Ovary (tissue), 10 donors: ENCODE measurements at places on chromosomes 11 and 22. TPM values are rescaled to one million over a fixed set of nuclear protein-coding genes. Genes with fewer than 3 reads are reported as not detected.
A peak's percentile ranks its signal among the peaks of the same experiment; 100 is the strongest.

DNA sequence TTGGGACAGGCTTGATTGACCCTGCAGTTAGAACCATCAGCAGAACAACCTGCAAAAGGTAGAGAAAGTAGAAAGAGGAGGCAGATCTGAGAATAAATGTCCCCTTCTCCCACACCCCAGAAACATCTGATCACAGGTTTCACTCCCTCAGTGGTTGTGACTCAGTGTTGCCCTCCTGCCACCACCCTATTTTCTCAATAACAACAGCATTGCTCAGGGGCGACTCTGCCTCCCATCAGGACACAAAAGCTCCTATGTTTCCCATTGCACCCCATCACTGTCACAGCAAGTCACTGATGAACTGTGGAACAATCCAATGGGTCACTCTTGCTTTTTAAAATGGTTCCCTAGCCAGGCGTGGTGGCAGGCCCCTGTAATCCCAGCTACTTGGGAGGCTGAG is 110.2 kb downstream of the RASSF10 start:
- no peak for DNase-seq
- H3K4me1 ChIP-seq, result no peaks in the 10 kb centered on the region
- no peaks in the 10 kb centered on the region for H3K36me3 ChIP-seq
- H3K27ac ChIP-seq, result no peak overlapping the region
- no peaks in the 10 kb centered on the region for H3K27me3 ChIP-seq
- H3K4me3 ChIP-seq, result no peak overlapping the region

DNA sequence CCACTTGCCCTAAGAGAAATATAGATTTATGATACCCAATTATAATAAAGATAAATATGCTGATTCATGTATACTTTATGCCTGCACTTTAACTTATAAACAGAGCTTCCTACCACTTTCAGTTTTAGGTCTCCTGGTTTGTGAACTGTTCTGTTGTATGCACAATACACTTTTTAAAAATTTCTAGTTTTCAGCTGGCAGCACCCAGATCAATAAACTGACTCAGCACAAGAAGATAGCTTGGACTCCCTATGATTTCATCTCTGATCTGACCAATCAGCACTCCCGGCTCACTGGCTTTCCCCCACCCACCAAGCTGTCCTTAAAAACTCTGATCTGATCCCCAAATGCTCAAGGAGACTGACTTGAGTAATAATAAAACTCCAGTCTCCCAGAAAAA is 33.5 kb upstream of the FAM181B start:
- H3K27ac ChIP-seq, result no peak overlapping the region
- H3K4me1 ChIP-seq, result no peaks in the 10 kb centered on the region
- H3K36me3 ChIP-seq, result no peaks in the 10 kb centered on the region
- H3K27me3 ChIP-seq, result no peaks in the 10 kb centered on the region

DNA sequence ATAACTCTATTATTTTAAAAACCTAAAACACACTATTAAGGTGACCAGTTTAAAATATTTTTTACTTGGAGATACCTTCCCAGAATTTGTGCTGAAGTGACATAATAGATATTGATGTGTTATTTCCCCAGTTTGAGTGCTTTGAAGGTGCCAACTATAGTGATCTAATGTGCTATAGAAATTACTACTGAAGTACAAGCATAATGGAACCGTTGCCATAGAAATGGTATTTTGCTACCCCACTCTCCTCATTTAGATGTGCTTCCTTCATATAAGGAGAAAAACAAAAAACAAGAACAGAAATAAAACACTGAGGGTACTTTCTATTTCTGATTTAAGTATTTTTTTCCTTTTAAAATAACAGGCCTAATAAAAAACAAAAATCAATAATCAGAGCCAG is 19.2 kb downstream of the DDI1 start:
- no peak overlapping the region for H3K4me3 ChIP-seq
- no peak for DNase-seq
- H3K36me3 ChIP-seq, result no peaks in the 10 kb centered on the region
- H3K27me3 ChIP-seq, result no peaks in the 10 kb centered on the region

DNA sequence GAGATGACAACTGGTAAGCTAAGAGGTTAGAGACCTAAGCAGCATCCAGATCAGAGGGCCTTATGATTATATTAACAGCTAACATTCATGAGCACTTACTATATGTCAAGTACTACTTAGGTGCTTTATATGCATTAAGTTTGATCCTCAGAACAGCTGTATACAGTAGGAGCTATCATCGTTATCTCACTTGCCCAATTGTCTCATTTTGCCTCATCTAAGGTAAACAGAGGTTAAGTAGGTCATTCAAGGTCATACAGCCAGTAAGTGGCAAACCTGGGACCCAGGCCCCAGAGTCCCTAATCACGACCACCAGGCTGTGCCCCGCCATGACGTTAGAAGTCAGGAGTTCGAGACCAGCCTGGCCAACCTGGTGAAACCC is 4.6 kb upstream of the POLR3H start:
- DNase-seq, result no peak
- no peaks in the 10 kb centered on the region for H3K4me1 ChIP-seq
- no peaks in the 10 kb centered on the region for H3K36me3 ChIP-seq
- H3K27ac ChIP-seq, result no peak overlapping the region
- no peaks in the 10 kb centered on the region for H3K27me3 ChIP-seq
- no peak overlapping the region for H3K4me3 ChIP-seq

GRCh38 chr11:2516276-2517015 is 71.6 kb downstream of the KCNQ1 start:
- H3K4me1 ChIP-seq, result no peaks in the 10 kb centered on the region
- H3K27me3 ChIP-seq, result no peaks in the 10 kb centered on the region
- no peaks in the 10 kb centered on the region for H3K36me3 ChIP-seq
- DNase-seq, result no peak
- no peak overlapping the region for H3K27ac ChIP-seq

DNA sequence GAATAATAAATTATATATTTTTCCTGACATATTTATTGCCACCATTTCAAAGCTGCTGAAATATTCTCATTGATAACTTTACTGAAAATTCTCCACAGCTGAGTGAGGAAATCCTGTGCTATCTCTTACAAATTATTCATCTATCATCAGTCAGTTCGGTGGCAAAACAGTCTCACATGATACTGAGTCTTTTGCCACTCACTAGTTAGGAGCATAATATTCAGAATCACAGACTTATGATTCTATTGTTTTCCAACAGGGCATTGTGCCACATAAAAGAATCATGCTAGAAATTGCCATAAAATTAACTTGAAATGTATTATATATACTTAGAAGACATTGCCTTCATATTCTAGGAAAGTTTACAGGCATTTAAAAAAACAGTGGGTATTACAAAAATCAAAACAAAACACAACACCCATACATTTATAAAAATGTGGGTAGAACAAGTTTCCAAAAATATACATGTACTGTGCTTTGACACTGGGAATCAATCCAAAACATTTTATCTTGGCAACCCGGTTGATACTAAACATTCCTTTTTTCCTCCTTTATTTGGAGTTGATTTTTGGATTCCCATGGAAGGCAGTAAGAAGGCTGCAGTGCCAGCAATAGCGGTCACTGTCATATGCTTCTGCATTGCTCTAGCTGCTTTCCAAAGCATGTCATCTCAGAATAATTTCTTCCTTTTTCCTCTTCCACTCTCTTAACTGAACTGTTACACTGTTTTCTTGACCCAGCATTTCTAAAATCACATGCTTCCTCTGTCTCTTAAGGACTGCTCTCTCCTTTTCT is 42.5 kb downstream of the ATG16L2 start:
- H3K4me1 ChIP-seq, result peaks cover 5% of the 10 kb centered on the region
- no peaks in the 10 kb centered on the region for H3K36me3 ChIP-seq
- H3K27me3 ChIP-seq, result no peaks in the 10 kb centered on the region
- DNase-seq, result no peak
- no peak overlapping the region for H3K4me3 ChIP-seq

DNA sequence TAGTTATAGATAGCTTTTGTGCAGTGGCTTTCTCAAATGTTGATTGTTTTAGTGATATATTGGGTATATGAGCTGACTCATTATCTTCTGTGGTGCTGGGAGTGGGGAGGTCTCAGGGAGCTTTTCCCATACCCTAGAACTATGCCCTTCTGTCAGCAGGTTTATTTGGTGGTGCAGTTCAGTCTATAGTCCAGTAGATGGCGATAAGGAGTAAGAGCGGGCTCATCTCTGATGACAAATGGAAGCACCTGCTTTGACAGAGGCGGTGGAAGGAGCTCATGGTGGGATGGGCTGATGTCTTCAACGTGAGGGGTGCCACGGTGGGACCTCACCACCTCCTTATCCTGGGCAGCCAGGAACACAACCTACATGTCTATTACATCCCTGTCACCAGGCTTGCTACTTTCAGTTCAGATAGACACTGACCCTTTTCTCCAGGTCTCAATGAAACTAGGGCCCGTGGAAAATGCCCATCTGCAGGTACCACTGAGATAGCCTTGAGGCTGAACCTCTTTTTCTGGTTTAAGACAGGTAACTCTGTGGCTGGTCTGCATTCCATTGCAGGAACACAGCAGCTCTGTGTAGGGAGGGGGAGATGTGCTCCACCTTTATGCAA is 13.0 kb upstream of the OR6A2 start:
- no peaks in the 10 kb centered on the region for H3K36me3 ChIP-seq
- no peak for DNase-seq
- H3K27ac ChIP-seq, result no peak overlapping the region
- H3K4me1 ChIP-seq, result no peaks in the 10 kb centered on the region

DNA sequence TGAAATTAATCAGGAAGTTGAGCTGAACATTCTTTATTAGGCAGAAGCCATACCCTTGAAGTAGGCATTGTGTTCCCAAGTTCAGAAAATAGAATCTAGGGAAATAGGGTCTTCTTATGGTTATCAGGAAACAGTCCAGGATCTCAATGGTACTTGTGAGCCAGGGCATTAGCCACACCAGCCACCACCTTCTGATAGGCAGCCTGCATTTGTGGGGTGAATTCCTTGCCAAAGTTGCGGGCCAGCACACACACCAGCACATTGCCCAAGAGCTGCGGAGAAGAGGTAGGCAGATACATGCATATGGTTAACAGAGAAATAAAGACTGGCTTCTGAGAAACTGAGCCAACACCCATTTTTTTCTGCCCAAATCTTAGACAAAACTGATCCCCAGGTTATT is 1.5 kb downstream of the HBD start:
- H3K27ac ChIP-seq, result no peak overlapping the region
- DNase-seq, result no peak
- H3K27me3 ChIP-seq, result no peaks in the 10 kb centered on the region
- no peaks in the 10 kb centered on the region for H3K36me3 ChIP-seq
- no peaks in the 10 kb centered on the region for H3K4me1 ChIP-seq

GRCh38 chr11:44893308-44893822 is 57.3 kb downstream of the TP53I11 start:
- DNase-seq, result peak; percentile 71
- no peaks in the 10 kb centered on the region for H3K36me3 ChIP-seq
- no peak overlapping the region for H3K4me3 ChIP-seq
- peak overlapping the region; percentile 54 for H3K27ac ChIP-seq

NFAM1 gene
- 1.8 TPM for total RNA-seq

HBB gene
- total RNA-seq, result 393 TPM

PIH1D2 gene
- 2.4 TPM for total RNA-seq

MUC15 gene
- 0.25 TPM for total RNA-seq

SIK2 gene
- total RNA-seq, result 39.5 TPM

SLC22A9 gene
- not detected for total RNA-seq
